ENCODE measurements at places on chromosomes 6 and 20.

DNA sequence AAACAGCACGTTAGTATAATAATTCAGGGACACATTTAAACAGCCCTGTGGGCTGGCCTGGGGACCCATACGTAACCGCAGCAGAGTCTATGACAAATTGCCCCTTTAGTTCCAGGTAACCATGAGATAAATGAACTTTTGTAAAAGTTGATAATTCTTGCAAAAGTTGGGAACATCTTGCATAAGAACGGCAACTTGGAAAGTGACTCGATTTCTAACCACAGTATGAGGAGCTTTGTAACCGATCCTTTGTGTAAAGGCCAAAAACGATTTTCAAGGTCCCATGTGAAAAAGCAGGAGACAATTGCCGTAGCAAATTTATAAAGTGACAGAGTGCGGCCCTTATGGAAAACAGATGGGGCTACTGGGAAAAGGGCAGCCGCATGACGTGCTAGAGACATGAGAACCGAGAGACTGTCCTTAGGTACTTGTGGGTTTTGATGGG lies 81.6 kb downstream of the PSMG4 start:
- no peak for DNase-seq

- DNase-seq, result no peak
Observed at GRCh38 chr6:71531841-71532240, 243.2 kb downstream of the OGFRL1 start.

- no peak for DNase-seq
Observed at GRCh38 chr6:69038841-69039240, 403.8 kb downstream of the ADGRB3 start.

GRCh38 chr6:119285908-119286625 lies 63.5 kb downstream of the MAN1A1 start:
- DNase-seq, result no peak

DNA sequence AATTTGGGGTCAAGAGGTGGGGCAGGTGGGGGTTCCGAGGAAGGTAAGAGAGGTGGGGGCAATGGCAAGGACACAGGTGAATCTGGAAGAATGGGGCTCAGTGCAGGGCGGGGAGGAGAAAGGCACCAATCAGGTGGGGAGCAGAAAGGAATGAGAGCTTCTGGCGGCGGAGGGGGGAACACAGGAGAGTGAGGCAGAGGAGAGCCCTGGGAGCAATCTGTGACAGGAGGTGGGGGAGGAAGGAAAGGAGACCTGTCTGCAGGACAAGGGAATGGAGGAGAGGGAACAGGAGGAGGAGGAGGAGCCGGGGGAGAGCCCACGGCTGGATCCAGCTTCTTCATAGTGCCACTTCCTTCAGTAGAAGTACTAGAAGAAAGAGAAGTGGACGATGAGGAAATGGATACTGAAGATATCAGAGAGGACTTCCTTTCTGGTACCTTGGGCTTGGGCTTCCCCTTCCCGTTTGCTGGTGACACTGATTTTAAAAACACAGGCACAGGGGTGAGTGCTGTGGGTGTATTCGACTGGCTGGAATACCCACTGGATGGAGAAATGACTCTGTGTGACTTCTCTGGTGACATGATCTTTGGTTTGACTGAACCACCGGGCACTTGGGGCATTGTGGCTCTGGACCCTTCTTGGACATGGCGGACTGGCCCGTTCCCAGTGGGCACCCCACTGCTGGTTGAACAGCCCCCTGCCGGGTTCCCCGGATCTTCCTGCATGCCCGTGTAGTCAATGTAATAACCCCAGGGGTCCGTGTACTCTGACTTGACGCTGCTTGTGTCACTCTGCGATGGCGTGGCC lies 27.4 kb downstream of the HEBP2 start:
- no peak for DNase-seq

GRCh38 chr6:31143148-31143547 lies 4.3 kb upstream of the PSORS1C2 start:
- DNase-seq, result no peak

DNA sequence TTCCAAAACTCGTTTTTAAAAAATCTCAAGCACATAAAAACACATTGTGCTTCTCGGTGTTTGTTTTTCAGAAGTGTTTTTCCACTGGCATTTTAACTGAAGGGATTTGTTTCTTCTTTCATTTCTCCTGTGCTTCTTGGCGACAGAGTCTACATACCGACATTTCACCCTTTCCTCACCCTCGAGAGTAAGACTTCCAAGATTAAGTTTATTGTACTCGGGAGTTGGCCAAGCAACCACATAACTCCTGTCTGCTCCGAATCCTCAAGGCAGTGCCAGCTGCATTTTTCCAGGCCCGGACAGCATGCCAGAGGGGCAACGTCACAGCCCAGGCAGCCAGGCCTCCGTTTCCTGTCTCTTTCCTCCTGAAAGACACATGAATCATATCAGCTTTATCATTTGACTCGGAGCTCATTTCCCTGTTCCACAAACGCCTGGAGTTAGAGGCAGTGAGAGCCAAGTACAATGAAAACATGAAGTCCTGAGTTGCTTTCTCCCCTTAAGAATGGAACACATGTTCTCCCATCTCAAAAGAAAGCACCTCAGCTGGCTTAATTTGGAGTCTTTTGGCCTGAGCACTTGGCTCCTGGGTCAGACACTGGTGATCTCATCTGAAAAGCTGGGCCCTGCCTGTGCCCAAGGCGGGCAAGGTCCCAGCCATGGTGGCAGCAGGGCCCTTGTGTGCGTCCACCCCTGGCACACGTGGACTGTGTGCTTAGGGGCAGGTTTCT lies 23.2 kb upstream of the FAM50B start:
- DNase-seq, result no peak

GRCh38 chr6:116388924-116389323 lies 18.2 kb downstream of the DSE start:
- DNase-seq, result no peak

GRCh38 chr6:102759415-102759814 lies 1365.9 kb downstream of the GRIK2 start:
- no peak for DNase-seq

GRCh38 chr6:108945681-108946159 lies 97.5 kb downstream of the ARMC2 start:
- no peak for DNase-seq

DNA sequence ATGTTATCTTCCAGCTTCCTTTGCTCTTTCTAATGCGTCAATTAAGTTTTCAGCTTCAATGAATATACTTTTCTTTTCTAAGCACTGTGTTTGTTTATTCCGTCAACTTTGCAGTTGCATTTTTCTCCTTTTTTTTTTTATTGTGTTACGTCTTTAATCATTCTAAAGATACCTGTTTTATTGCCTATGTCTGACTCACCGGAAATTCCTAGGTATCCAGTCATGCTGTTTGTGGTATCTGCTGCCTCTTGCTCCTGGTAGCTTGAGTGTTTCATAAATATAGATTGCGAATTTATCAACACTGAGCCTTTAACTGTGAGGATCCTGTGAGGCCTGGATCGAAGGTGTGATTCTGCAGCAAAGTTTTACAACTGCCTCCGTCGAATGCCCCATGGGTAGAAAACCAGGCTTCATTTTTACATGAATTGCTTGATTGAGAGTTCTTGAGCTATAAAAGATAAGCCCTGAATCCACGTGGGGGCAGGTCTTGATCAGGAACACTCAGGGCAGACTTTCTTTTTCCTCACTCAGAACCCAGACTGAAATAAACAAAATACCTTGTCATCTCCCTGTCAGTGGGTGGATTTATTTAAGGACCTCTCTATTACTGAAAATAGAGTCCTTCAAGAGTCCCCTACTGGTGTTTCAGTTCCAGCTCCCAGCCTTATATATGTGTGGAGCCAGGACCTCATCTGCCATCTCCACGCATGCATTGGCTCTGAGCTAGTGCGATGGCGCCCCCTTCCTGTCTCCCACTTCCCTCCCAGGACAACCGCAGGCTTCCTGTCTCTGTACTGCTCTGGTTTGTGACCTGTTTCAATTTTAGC lies 60.1 kb upstream of the LRRC1 start:
- no peak for DNase-seq

DNA sequence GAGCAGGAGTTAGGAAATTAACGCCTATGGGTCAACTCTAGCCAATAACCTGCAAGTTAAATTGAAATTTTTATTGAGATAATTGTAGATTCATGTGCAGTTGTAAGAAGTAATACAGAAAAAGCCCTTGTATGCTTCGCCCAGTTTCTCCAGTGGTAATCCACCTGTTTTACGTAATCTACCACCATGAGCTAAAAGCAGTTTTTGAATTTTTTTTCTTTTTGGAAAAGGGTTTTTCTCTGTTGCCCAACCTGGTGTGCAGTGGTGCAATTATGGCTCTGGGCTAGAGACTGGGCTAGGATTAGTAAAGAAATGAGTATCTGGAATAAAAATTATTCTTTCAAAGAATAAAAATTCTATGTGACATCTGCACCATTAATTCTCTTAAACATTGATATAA lies 116.2 kb downstream of the ZFP64 start:
- no peak for DNase-seq

- no peak for DNase-seq
Observed at GRCh38 chr20:21398109-21399004, 1.0 kb upstream of the NKX2-4 start.
